Fibroblast of gingiva (primary cell): ENCODE measurements at places on chromosomes 2 and 18.

- DNase-seq = no peak
These were observed 189.8 kb downstream of the SNTG2 start for GRCh38 chr2:1140389-1141003.

DNA sequence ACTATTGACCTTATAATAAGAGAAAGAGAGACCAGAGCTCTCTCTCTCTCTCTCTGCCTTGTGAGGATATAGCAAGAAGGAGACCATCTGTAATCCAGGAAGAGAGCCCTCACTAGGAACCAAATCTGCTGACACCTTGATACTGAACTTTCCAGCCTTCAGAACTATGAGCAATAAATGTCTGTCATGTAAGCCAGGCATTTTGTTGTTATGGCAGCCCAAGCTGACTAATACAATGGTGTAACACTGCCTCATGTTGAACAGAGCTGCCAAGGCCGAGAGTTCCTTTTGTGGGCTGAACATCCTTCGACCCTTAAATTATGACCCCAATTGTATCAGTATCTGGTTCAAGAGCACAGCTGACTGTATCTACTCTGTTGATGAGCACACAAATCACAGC, 108.0 kb downstream of the LRRC30 start:
- no peak for DNase-seq

GRCh38 chr2:101469863-101470262, 5.0 kb downstream of the RFX8 start:
- no peak for DNase-seq

DNA sequence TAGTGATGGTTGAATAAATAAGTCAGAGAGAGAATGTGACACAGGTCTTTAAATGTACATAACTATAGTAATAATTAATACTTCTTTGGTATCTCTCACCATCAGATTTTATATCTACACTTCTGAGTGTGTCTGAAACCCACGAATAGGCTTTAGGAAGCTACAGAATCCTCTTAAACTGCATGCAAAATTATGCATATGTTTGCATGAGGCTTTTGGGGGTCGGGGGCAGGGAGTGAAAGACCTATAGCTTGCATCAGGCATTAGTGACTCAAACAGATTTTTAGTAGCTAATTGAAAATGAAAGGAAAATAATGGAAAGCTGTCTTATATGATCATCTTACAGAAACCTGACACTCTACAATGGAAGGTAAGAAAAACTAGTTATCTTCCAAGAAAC, 14.9 kb downstream of the LRPPRC start:
- no peak for DNase-seq

GRCh38 chr2:54422072-54422581, 34.0 kb upstream of the SPTBN1 start:
- no peak for DNase-seq

DNA sequence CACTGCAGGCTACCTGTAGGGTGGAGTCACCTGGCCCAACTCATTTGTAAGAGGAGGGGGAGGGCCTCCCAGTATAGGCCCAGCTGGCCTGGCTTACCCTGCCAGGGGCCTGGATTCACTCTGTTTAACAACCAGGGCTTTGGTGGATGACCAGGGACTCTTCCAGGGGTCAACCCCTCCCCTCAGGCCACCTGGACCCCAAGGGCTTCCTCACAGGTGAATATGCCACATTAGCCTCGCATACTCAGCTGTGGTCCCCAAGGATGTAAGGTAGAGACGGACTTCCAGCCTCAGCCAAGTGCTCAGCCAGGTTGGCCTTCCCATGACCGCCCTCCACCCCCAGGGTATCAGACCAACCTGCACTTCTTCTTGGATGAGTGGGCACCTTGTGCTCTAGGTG, 8.8 kb upstream of the SH3RF3 start:
- no peak for DNase-seq

GRCh38 chr2:223465793-223466192, 136.4 kb downstream of the SCG2 start:
- DNase-seq = peak; percentile 99

GRCh38 chr2:136029149-136029548, 43.7 kb upstream of the DARS1 start:
- DNase-seq = no peak
